GM20000 (cell line): ENCODE measurements at places on chromosomes 5 and 9.

DNA sequence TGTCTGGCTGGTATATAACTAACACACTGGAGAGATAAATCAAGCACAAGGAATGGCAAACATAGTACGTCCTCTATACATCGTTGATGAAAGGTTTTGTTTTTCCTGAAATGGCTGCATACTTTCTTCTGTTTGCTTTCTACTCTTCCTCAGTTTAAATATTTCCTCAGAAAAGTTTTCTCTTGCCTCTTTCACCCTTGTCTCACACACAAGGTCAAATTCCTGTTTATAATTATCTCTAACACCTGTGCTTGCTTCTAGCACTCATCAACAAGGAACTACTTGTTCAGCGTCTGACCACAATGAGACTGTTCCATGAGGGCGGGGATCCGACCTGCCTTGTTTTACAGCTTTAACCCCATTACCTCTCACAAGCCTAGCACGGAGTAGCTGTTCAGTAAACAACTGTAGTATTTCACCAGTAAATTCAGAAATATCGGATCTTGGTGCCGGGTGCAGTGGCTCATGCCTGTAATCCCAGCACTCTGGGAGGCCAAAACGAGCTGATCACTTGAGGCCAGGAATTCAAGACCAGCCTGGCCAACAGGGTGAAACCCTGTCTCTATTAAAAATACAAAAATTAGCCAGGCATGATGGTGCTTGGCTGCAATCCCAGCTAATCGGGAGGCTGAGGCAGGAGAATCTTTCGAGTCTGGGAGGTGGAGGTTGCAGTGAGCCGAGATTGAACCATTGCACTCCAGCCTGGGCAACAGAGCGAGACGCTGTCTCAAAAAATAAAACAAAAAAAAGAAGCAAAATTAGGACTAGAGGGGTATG is 37.0 kb downstream of the NR6A1 start:
- DNase-seq: no peak

DNA sequence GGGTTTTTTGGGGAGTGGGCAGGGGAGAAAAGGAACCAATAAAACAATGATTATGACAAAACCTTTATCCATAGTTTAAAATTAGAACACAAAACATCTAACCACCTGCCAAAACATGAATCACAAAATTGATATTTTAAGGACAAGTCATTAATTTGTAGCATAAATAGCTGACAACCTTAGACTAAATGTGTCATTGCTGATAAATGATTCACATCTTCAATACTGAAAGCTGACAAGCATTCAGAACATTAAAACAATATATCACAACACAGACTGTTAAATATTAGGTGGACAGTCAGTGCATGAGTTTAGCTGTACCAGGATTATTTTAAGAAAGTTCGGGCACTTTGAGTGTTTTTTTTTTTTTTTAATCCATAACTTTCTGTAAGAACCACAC is 71.5 kb downstream of the NR3C1 start:
- no peak for DNase-seq

- DNase-seq: no peak
Measured at GRCh38 chr9:14228602-14229001, 85.3 kb downstream of the NFIB start.

- DNase-seq: no peak
Measured at GRCh38 chr5:127392762-127393161, 102.2 kb downstream of the MEGF10 start.

DNA sequence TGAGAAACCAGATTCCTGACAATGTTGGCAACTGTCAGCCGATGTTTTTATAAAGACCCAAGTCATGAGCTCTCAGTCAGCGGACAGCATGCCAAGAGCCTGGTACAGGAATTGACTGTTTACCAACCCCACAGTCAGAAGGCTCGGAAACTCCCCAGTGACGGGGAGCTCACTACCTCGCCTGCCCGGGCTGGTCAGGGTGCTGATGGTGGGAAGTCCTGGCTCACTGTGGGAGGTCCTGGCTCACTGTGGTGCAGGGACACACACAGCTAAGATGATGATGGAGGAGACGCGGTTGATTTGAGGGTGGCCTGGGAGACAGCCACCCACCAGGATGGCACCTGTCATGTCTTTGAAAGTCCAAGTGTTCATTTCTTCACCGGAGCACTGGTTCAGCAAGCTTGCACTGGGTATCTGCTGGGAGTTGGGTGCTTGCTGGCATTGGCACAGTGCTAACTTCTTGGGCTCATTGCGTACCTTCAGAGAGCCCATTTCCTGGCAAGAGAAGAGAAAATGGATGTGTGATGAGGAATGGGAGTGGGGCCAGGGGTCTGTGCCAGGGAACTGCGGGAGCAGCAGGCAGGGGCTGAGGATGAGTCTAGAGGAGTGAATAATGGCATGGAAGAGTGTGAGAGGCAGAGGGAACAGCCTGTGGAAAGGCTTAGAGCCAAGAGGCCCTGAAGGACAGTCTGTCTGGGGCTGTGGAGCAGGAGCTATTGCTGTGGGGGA is 15.3 kb downstream of the ASS1 start:
- no peak for DNase-seq

- DNase-seq: no peak
Measured at GRCh38 chr5:132267931-132268768, 10.7 kb downstream of the PDLIM4 start.
